CD4-positive, alpha-beta T cell treated with Interleukin-6 at 100 ng/mL for 8 hours (primary cell): ENCODE measurements at places on chromosomes 2 and 18.
A peak's percentile ranks its signal among the peaks of the same experiment; 100 is the strongest.

DNA sequence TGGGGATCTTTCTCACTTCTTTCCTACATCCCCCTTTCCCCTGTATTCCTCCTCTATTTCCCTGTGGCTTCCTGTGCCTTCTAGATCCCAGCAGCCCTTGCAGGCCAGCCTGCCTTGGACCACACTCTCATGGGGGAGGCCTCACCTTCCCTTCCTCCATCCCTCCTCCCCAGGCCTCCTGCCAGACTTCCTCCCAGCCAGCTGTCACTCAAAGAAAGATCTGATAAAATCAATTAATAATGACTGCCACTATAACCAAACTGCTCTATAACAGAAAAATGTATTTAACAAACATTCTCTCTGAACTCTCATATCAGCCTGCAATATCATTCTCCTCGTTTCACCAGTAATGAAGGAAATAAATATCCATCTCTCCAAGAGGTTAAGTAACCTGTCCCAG is 144.9 kb upstream of the SIX2 start:
- no peak for DNase-seq

DNA sequence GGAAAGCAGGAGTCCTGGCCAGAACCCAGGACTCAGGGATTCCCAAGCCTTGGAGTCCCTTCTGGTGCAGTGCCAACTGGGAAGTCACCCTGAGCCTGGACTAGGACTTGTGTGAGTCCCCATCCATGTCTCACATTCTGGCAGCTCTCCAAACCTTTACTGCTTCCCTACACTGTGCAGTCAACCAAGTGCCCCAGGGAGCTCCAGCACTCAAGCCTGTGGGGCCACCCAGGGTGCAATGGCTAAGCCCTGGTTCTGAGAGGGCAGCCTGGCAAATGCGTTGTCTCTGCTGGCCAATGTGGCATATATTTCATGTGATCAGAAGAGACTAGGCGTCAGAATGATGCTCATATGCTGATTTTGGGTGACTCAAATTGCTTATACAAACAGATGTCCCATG is 223.4 kb downstream of the SP3 start:
- DNase-seq, result no peak

- peak; percentile 46 for DNase-seq
Measured at GRCh38 chr2:230575642-230576324, 136.9 kb upstream of the CAB39 start.

GRCh38 chr2:181073896-181074295 is 93.5 kb downstream of the UBE2E3 start:
- DNase-seq, result no peak

DNA sequence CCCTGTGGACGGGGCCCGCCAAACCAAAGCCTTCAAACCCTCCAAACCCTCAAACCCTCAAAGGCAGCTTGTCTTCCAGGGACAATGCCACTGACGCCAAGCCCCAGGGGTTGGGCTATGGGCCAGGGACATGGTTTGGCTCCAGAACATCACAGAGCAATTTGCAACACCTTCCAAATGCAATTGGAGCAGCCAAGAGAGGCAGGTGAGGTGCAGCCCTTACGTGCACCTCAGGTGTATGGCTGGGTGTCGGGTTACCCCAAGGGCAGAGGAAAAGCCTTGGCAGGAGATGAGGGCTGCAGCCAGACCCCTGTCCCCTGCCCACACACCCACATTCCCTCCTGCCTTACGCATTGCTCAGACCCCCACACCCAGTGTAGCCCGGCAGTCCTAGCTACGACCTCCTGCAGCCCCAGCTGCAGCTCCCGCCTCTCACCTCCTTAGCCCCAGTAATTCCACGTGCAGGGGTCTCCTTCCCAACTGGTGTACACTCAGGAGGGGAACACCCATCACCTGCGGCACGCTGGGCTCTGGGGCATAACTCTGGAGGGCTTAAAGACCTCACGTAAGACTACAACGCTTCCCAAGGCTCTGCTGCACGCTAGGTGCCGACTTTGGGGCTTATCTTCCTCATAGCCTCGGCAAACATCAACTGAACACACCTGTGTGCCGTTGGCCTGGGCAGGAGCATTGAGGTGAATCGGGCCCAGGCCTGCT is 88.7 kb downstream of the TFCP2L1 start:
- DNase-seq, result no peak

DNA sequence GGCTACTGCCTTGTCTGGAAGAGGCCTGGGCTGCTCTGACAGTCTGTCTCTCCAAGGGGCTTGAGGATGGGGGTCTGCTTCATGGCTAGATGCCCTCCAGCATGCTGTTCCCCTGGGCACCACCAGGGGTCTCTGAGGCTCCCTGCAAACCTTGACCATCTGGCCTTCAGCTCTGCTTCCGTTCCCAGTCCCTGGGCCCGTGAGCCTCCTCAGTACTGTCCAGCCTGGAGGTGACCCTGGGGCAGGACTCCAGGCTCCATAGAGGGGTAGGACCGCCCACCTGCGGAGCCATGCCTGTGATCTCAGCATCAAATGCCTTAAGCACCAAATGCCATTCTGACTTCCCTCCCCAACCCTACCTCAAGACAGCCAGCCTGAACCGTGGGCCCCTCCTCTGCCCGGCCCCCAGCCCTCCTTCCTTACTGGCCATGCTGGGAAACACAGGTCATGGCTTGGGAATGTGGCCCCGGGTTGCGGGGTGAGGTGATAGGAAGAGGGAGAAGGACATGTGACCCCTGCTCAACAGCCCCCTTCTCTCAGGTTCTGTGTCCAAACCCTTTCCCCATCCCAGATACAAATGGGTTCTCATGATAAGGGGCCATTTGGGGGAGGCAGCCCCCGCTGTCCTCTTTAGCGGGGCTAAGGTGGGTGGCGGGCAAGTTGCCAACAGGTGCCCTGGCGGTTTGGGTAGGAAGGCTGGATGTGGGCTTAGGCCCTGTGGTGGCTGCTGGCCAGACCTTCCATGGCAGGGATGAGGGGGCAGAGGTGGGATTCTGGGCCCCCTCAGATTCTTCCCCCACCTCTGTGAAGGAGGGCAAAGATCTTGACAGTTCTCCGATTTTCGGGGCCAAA is 25.0 kb downstream of the SPEG start:
- DNase-seq, result peak; percentile 20

DNA sequence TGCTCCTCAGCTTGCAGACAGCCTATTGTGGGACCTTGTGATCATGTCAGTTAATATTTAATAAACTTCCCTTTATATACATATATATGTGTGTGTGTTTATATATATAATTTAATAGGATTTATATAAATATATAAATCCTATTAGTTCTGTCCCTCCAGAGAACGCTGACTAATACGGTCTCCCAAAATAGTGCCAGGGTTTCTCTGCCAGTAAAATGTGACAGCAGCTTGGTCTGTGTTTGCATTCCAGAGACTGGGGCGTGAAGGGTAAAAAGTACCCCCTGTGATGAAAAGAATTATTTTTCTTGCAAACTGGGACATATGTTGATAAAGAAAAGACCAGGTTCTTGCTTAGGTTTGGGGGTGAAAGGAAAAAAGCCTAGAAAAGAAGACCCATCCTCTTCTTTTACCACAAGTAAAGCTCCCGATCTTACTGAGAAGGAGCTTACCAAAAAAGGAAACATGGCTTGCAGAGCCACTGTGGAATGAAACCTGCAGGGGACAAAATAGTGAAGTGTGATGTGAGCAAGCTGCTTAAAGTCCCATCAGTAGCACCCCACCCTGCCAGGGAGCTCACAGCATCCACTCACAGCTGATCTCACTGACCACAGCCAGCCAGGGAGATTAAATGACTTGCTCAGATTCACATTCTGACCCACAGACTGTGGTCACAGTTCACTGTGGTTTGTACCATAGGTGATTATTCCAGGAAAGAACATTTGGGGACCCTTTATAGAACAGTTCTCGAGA is 110.9 kb upstream of the RMP24 start:
- no peak for DNase-seq

GRCh38 chr2:110167326-110168000 is 37.4 kb downstream of the NPHP1 start:
- no peak for DNase-seq

GRCh38 chr2:241035818-241036396 is 37.5 kb downstream of the SNED1 start:
- DNase-seq, result peak; percentile 33

DNA sequence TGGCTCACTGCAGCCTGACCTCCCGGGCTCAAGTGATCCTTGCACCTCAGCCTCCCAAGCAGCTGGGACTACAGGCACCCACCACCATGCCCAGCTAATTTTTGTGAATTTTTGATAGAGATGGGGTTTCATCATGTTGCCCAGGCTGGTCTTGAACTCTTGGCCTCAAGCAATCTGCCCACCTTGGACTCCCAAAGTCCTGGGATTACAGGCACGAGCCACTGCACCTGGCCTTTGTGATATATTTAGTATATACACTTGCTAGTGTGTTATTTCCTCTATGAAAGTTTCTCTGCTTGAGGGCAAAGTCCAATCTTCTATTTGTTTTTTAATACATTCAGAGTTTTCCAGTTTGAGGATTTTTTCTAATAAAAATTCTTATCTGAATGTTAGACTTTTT is 119.3 kb downstream of the GALNT3 start:
- DNase-seq, result no peak

GRCh38 chr2:196759378-196759706 is 40.1 kb downstream of the GTF3C3 start:
- DNase-seq, result no peak

DNA sequence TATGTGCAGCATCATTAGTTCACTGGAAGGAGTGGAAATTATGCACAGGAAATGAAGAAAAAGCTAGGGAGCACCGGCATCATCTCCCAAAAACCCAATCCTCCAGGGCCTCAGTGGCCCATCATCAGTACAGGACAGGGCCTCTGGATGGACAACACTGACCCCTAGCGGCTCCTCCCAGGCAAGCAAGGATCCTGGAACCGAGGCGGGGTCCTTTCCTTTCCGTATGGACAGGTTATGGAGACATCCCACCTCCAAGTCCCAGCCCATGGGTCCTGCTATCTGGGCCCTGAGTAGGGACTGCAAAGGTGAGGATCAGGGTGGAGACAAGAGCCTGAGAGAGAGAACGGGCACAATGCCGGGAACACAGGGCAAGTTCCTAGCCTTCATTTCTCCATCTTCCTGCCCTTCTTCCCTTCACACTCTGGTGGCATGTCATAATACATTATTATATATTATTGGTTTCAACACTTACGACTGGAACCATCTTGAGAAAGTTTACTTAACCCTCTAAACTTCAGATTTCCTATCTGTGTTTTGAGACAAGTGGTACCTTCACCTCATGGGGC is 68.2 kb downstream of the ZNF516 start:
- no peak for DNase-seq

DNA sequence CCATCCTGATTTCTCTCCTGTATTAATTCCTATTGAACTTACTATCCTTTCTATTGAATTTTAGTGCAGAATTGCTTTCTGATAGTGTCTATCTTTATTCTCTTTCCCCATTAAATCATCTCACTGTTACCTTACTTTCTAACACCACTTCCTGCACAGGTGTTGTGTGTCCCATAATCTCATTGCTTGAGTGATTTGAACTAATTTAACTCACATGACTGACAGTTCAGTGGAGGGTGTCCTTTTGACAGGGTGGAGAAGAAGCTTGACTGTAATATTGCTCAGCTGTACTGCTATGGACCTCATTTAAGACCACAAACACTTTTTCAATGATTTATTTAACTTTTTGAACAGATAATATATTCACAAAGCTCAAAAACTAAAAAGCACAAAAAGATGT is 211.8 kb downstream of the NRXN1 start:
- DNase-seq, result no peak

DNA sequence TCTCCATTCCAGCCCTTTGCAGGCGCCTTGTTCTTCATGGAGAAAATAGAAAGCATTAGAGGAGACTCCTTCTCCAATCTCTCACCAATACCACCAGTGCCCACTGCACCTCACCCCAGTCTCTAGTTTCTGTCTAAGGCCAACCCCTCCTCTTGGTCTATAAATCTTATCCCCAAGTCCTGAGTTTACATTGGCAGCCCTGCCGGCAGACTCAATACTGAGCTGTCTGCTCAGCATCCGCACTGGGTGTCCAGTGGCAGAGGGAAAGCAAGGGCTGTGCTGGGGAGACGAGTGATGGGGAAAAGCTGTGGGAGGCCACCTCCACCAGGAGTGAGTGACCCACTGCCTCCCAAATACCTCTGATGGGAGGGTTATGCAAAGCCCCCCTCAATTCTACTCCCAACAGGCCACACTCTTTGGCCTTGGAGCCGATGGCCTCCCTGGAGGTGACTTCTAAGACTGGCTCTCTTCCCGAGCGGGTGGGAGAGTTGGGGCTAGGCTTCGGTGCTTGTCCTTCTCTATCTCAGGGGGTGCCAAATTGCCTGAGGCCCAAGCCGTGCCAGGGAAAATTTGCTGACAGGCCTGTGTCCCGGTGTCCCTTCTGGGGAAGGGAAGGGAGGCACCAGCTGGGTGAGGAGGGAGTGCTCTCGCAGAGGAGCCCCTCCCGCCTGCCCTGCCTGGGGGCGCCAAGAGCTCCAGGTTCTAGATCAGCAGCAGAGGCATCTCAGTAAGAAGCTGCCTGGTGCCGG is 165.2 kb upstream of the MSH6 start:
- no peak for DNase-seq

DNA sequence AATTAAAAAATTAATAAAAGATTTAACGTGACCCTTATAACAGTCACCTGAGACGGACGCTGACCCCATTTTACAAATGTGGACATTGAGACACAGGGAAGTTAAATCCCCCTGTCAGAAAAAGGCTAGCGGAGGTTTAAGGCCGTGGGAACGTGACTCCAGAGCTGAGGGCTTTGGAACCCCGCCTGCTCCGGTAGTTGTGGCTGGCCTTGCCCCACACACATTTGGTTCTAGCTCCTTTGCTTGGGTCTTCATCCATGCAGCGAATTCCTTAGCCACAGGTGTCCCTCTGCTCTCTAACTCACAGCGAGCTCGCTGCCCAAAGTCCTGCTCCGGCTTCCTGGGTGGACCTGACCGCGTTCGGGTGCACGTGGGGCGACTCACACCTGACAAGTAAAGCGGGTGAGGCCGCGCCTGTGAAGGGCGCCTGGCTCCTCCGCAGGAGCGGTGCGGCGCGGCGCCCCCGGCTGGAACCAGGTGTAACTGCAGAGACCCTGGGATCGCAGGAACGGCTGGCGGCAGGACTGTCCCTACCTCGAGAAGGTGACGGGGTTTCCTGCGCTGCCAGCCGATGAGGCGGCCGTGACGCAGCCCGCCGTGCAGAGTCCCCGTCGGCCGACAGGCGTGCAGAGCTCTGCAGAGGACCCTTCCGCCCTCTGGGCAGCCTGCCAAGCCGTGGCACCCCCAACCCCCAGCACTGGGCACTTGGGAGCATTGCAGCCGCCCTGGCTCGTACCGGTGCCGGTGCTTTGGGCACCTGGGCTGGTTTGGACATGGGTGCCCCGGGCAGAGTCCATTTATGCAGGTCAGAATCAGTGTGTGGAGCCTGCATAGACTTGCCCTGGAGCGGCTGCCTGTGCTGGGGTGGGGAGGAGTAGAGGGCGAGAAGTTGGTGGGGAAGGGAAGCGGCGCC is 2.4 kb upstream of the PROC start:
- DNase-seq, result peak; percentile 85

GRCh38 chr2:23756593-23757292 is 170.2 kb downstream of the ATAD2B start:
- no peak for DNase-seq

GRCh38 chr2:239138610-239139009 is 262.2 kb downstream of the HDAC4 start:
- no peak for DNase-seq
